ENCODE measurements at places on chromosomes 4 and X.

DNA sequence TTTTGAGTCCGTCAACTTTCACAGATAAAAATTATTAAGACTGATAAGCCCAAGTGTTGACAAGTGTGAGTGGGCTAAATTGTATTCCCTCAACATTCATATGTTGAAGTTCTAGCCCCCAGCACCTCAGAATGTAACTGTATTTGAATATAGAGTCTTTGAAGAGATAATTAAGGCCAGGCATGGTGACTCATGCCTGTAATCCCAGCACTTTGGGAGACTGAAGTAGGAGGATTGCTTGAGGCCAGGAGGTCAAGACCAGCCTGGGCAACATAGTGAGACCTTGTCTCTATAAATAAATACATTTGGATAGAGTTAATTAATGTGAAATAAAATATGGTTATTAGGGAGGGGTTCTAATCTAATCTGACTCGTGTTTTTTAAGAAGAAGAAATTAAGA is 29.7 kb upstream of the SLC25A4 start:
- no peak for DNase-seq

DNA sequence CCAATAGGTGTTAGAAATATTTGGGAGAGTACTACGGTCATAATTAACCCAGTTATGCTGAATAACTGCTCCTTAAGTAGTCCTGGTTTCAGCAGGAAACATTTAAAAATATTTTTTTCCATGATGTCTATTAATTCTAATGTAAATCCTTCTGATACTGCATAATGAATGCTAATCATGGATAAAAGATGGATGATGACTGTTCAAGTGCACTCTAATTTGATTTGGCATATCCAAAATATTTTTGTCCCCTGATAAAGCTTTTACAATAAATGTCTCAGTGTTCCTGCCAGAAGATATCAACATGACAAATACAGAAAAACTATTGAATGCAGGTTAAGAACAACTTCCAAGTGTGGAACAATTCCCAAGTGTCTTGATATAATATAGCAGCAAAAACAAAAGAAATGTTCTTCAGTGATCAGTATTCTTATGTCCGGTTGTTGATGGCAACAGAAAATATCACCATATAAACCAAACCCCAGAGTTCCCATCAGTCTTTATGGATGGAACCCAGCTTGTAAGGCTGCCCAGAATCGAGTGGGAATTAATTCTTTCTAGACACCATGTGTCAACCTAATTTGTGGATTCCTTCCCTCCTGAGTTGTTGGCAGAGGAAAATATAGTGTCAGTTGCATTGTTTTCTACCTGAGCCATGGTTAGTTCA is 205.4 kb upstream of the GK2 start:
- DNase-seq: no peak

DNA sequence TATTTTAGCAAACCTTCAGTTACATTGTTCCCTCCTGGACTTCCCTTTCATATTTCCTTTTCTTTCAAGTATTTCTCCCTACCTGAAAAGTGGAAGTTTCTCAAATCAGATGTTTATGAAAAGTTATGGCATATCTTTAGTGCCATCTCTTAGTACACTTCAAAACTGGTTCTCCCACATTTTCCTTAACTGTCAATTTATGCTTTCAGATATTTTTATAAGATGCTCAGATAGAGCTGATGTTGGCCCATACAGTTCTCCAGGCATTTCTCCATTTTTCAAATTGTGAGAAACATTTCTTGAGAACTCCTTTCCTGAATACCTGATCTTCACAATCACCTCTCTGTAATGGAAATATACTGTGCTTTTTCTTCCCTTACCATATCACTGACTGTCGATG is 32.5 kb upstream of the AP1AR start:
- no peak for DNase-seq

GRCh38 chrX:38220415-38221390 is at the start of gene SRPX:
TSS of gene SRPX (minus strand) at chrX:38220871. CDS start at chrX:38220792, 79 bp downstream.
- DNase-seq: no peak

- DNase-seq: no peak
Measured at GRCh38 chr4:159600061-159600460, 497.2 kb downstream of the RAPGEF2 start.

GRCh38 chrX:25067271-25068172 is 51.8 kb upstream of the ARX start:
- no peak for DNase-seq

DNA sequence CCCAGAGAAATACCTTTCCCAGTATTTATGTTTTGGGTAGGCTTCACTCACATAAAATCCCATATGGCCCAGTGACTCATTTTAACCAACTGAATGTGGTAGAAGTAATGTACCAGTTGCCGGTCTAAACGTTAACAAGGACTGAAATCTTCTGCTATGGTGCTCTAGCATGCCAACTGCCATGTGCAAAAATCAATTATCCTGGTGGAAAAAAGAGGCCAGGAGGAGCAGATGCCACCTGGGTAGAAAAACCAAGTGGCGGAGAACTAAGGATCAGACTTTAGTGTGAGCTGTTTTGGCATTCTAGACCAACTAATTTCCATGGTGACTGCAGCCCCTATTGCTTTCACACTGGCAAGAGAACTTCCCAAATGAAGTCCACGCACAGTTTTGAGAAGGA is 1660.7 kb upstream of the ADGRL3 start:
- no peak for DNase-seq

DNA sequence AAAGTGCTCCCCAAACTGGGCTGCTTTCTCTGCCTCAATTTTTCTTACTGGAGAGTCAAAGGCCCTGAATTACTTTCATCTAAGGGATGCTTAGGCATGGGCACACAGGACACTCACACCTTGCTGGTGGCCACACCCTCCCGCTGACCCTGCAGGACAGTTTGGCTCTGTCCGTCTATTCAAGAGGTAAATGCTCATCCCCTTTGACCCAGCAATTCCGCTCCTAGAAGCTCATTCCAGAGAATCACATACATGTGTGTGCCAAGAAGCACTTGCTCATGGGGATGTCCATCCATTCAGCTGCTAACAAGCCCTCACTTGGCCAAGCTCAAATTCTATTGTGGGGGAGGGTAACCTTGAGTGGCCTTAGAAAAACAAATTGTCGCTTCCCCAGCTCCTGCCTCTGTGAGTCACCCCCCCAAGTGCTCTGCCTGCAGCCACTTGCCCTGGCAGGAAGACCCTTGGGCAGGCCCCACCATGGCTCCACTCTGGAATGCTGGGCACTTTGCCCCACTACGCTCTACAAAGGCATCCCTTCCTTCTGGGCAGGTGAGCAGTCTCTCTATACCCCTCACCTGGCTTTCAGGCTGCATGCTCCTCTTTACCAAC is 54.5 kb downstream of the HTRA3 start:
- no peak for DNase-seq

DNA sequence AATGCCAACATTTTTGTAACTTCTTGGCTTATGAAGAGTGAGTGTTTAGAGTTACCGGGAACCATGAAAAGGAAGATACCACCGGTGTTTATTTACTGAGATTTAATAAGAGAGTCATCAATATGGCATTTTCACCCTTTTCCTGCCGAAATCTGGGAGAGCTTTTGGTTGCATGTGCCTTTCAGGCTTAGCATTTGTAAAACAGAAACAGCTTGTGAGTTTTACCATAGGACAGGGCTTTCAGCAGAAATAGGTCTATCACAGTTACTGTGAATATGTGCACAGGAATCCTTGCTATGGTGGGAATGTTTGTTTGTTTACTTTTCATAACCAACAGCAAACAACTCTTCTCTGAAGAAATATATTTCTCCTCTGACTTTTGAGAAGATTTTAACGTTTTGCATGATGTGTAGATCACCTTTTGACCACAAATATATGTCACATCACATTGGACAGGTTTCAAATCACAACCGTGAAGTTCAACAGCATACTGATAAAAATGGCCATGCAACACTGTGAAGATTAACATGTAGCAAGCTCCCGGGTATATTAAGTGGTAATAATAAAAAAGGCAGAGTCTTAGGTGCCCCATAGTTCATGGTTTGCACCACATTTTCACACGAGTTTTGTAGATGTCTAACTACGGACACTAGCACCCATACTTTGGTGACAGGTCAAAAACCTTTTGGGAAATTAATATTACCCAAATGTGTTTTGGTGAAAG is 21.3 kb downstream of the ARHGAP24 start:
- peak; percentile 85 for DNase-seq

GRCh38 chrX:12770440-12770839 is 20.8 kb upstream of the PRPS2 start:
- DNase-seq: no peak

DNA sequence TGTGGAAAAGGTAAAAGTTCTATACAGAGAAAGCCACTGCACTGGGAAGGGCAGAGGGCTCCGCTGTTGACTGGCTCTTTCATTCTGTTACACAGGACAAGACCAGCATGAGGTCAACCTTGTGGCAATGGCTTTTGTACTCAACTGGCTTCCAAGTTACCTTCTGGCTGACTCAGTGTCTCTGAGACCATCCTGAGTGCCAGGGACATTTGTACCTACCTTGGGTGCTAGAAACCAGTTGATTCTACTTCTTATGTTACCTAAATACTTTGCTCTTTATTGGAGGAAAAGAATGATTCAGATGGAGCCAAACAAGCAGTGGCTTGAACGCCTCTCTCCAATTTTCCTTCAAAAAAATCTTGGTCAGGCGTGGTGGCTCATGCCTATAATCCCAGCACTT is 123.2 kb downstream of the RBM47 start:
- DNase-seq: no peak

- DNase-seq: peak; percentile 26
Measured at GRCh38 chr4:155705664-155706063, 39.0 kb downstream of the GUCY1A1 start.

- DNase-seq: no peak
Measured at GRCh38 chr4:176123710-176124407, 58.2 kb downstream of the WDR17 start.

DNA sequence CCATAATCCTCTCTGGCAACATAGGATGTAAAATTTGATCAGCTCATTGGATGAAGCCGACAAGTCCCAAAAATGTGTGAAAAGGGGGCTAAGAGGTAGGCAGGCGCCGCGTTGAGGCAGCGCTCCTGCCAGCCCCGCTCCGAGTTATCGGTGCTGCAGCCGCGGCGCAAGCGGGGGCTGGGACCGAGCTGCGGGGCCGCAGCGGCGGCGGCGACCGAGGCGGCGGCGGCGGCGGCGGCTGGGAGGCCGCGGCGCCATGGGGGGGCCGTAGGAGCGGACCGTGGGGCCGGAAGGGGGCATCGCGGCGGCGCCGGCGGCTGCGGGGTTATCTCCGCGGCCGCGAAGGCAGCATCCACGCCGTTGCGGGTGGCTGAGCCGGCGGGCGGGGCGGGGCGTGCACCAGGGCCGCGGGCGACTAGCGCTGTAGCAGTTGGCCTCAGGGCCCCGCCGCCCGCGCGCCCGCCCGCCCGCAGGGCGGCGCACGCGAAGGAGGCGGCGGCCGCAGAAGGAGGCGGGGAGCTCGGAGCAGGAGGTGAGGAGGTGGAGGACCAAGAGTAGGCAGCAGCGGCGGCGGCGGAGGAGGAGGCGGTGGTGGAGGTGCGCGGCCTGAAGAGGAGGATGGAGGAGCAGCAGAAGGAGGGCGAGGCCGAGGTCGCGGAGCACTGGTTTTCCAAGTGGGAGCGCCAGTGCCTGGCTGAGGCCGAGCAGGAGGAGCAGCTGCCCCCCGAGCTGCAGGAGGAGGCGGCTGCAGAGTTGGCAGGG is 126.0 kb upstream of the CXorf66 start:
- peak; percentile 9 for DNase-seq

- DNase-seq: no peak
Measured at GRCh38 chr4:115675719-115676118, 562.3 kb upstream of the NDST4 start.

DNA sequence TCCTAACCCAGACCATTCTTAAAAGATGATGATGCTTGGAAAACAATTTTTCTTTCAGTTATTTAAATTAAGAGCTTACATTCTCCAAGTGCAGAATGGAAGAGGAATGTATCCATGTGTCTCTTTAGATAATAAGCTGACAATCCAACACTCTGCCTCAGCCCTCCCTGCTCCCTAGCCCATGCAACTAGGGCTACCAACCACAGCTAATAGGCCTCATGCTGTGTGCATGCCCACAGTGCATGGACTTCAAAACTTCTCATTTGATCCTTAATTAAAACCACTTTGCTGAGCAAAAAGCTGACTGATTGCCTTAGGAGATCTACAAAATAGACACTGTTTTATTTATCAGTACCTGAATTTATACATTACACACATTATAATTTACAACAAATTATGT is 473.9 kb downstream of the GALNTL6 start:
- DNase-seq: no peak

- DNase-seq: no peak
Measured at GRCh38 chr4:592825-593520, 16.9 kb upstream of the TMEM271 start.

GRCh38 chrX:19678941-19679340 is 163.6 kb upstream of the MAP3K15 start:
- DNase-seq: no peak

DNA sequence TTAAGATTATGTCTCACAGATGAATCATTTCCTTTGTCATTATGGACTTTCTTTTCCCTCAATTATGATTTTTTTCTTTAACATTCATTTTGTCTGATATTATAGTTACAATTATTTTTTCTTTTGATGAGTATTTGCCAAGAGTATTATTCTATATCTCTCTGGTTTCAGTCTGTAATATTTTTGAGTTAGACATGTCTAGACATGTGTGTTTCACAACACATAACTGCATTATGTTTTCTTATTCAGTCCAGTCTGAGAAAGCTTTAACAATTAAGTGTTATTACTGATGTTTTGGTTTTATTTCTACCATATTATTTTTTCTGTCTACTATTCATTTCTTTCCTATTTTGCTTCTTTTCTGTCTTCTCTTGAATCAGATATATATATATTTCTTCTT is 108.3 kb upstream of the MID1IP1 start:
- DNase-seq: no peak

- DNase-seq: no peak
Measured at GRCh38 chrX:38627683-38628082, 66.3 kb downstream of the TSPAN7 start.

- DNase-seq: no peak
Measured at GRCh38 chr4:155984106-155984797, 30.6 kb upstream of the CTSO start.

DNA sequence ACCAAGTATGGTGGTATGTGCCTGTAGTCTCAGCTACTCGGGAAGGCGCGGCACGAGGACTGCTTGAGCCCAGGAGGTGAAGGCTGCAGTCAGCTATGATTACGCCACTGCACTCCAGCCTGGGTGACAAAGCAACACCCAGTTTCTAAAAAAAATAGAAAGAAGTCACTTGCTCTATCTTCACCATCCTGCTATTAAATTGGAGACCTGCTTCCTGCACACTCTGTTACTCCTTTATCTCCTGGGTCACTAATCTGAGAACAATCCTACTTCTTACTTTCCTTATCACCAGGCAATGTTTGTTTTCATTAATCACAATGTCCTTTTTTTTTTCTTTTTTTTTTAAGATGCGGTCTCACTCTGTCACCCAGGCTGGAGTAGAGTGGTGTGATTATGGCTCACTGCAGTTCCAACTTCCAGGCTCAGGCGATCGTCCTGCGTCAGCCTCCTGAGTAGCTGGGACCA is 16.2 kb downstream of the PRKX start:
- DNase-seq: no peak

- DNase-seq: no peak
Measured at GRCh38 chr4:138021139-138021830, 220.9 kb downstream of the SLC7A11 start.

DNA sequence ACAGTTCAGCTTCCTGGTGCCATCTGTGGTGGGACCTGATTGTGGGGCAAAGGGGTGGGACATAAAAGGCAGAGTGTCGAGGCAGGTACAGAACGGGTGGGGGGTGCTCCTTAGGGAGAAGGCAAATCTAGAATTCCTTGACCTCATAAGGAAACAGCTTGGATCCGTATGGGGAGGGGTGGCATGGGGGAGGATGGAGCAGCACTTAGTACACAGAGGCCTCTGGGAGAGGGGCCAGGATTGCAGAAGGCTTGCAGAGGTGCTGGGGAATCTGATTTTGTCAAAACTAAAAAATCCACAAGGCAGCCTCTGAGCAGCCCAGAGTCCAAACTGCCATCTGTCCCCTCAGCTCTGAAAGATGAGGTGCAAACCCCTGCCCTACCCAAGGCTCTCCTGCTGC is 2.3 kb upstream of the EMD start:
- DNase-seq: no peak

All from A549 (cell line).